ENCODE measurements at places on chromosomes 2 and 18.

- no peak for DNase-seq
These were observed 331.6 kb downstream of the CLIP4 start for GRCh38 chr2:29446847-29447246.

- DNase-seq, result no peak
These were observed 25.5 kb downstream of the PPP3R1 start for GRCh38 chr2:68226794-68227193.

DNA sequence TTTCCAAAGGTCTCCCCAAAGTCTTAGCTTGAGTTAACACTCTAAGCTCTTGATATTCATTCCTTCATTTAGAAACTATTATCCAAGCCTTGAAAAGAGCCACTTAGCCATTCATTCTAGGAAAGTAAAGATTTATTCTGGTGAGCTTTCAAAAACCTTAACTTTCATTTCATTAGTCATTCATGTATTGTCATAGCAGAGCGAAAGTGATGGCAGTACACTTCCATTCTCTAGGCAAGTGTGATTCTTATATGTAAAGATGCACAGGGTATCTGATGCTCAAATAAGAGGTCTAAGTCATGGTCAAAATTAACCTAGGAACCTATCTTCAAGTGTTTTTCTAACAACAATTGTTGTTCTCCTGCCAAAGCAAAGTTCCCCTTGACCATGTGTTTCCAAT lies 553.0 kb upstream of the FANCL start:
- no peak for DNase-seq

GRCh38 chr2:139495851-139496250 lies 715.7 kb upstream of the NXPH2 start:
- no peak for DNase-seq

DNA sequence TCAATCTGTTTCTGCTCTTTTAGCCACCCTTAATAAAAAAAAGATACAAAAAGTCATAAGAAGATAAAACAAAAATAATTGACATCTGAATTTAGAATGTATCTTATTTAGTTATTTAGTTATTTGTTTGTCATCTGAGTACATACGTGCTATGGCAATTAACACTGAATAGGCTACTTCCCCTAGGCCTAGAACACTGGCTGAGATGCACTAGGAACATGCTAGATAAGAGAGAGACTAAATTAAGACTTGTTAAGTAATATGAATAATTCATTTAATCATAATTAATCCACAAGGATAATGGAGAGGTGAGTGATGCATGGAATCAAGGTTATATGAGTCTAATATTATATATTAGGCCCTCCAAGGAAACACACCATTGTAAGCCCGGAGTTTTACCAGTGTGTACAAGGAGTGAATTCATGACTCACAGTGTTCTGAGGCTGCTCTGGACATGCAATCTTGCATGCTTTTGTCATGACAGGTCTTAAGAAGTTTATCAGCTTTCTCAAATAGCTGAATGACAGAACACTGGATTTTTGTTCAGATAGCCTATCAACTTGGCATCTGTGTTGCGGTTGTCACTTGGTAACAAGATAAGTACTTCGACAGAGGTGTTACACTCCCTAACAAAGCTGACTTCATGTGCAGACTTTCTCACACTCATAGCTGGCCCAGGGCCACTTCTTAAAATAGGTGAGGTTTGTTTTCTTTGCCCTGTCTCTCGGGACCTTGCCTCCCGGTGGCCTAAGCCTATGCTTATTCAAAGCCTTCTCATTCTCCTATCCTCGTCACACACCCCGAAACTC lies 5.0 kb upstream of the SERPINB2 start:
- DNase-seq, result no peak

GRCh38 chr18:37963837-37964236 lies 398.2 kb upstream of the CELF4 start:
- DNase-seq, result no peak

DNA sequence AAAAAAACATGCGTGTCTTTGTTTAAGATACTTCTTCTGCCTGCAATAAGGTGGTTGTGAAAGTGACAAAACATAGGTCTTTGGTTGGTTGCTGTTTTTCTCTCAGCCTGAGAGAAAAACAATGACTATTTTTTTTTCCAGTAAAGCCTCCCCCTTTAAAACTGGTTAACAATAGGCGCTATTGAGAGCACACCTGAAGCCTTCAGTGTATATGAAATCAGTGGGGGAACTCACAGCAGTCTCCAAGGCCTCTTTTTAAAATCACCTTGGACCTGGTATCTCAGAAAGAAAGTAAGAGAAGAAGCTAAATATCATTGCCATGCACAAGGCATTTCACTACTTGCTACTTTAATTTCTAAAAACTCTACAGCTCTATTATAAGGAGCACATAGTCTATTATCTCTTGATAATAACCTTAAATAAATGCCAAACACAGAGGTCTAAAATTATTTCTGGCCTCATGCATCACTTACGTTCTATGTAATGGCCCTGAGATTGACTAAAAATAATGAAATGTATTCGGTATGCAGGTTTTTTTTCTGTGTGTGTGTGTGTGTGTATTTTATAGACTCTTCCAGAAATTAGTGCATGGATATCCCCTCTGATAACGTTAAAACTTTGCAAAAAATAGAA lies 544.4 kb downstream of the TDRD15 start:
- DNase-seq, result no peak

DNA sequence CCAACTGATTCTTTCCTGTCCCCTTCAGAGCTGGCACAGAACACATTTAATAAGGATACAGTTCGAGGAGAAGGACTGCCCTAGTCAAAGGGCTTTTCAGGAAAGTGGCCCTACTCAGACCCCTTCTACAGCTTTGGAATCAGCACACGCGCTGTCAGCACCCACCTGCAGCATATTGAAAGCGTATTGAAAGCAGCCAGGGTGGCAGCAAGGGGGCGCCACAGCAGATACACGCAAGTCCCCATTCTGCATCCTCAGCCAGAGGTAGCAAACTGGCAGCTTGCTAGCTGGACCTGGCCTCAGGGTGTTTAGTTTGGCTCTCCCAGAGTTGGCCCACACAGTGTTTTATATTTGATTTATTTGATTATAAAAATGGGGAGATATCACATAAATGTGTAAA lies 101.0 kb upstream of the NT5C1B start:
- peak; percentile 8 for DNase-seq

GRCh38 chr18:70659036-70659925 lies 370.4 kb downstream of the SOCS6 start:
- DNase-seq, result peak; percentile 74

GRCh38 chr2:96359866-96360265 lies 24.3 kb downstream of the NCAPH start:
- DNase-seq, result no peak

GRCh38 chr2:71453404-71454220 lies at the start of gene DYSF:
Gene DYSF, plus strand, starts transcription at chr2:71453561.
- DNase-seq, result peak; percentile 20

DNA sequence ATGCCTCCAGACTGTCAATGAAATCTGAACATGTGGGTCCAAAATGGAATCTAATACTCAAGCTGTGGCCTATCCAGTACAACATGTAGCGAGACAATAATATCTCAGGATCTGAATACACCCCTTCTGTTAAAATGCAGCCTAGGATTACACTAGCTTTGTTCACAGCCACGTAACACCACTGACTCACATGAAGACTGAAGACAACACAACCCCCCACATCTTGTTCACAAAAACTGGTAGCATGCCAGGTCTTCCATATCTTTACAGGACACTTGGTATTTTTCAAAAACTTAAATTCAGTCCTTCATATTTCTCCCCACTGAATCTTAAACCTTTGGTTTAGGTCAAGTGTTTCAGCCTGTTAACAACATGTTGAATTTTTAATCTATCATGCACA lies 84.2 kb downstream of the SLC8A1 start:
- DNase-seq, result no peak

DNA sequence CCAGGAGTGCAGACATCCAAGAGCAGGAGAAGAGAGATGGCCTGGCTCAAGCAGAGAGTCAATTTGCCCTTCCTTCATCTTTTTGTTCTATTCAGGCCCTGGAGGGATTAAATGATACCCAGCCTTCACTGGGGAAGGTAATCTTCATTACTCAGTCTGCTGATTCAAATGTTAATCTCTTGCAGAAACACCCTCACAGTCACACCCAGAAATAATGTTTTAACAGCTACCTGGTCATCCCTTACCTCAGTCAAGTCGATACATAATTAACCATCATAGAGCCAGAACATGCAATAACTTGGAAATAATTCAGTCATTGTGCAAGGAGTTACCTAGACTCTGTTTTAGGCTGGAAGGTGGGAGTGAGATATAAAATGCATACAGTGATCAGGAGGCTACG lies 163.7 kb upstream of the TNP1 start:
- DNase-seq, result no peak

DNA sequence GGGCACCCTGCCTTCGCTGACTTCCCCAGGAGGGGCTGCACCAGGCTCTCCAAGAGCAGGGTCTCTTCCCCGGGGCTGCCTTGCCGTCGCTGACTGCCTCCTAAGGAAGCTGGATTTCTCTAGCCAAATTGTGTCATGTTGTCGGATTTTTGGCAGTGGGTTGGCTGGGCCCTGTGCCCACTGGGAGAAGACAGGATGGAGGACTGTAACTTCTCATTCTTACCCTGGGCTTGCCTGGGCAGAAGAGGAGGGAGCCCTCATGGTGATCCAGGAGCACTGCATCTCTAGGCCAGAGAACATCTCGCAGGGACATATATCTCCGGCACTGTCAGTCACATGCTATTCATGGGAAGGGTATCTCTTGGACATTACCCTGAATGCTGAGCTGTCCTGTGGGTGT lies 6.3 kb downstream of the MYO7B start:
- no peak for DNase-seq

- no peak for DNase-seq
These were observed 26.5 kb upstream of the TWIST2 start for GRCh38 chr2:238821391-238821790.

DNA sequence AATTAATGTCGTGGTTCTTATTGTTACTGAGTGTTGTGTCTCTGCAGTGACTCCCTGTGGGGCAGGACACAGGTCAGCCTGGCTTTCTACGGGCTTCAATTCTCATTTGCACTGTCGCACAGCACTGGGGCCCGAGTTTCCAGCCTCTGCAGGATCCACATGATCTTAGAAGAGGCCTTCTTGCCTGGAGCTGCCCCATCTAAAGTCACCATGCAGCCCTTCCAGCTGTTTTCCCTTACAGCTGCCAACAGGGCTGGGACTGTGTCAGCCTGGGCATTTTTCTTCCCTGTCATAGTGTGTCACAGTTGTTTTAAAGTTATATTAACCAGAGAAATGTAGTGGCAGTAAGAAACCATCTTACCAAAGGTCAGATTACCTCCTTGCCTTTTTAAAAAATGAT lies 27.0 kb downstream of the FHL2 start:
- DNase-seq, result no peak

DNA sequence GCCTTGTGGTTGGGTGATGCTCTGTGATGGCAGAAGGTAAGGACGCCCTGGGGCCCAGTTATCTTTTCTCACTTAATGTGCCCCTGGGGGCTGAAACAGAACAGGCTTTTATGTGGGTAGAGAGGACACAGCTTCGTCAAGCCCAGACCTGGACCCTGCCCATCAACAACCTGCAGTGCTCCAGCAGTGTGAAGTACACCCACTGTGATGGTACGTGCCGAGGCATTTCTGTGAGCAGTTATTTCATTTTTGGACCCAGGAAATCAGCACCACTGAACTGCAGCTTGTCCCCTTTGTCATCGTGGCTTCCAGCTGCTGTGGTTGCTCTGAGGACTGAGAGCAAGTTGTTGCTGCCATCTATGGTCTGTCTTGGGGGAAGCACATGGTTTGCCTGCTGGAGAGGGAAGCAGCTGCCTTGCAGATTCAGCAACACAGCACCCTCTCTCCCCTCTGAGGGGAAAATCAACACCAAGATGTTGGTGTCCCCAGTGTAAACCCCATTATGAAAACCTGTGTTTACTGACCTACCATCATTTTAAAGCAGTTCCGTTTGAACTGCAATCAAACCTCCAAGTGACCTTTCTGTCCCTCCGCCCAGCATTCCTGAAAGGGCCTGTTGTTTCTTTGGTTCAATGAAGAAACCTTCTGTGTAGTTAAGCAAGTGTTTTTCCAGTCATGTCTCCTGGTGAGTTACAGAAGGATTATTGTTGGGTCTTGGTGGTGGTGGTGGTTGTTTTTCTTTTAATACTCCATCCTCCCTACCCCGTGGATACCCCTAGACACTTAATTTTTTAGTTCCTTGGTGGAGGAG lies 158.2 kb downstream of the MGAT5 start:
- DNase-seq, result peak; percentile 82

- no peak for DNase-seq
These were observed 202.5 kb downstream of the CTNNA2 start for GRCh38 chr2:79715338-79715737.

- no peak for DNase-seq
These were observed 122.7 kb upstream of the RIOK3 start for GRCh38 chr18:23330423-23330822.

- DNase-seq, result peak; percentile 66
These were observed 73.3 kb upstream of the KLF7 start for GRCh38 chr2:207238831-207239701.

GRCh38 chr2:240974771-240975572 lies 23.4 kb upstream of the SNED1 start:
- DNase-seq, result no peak

DNA sequence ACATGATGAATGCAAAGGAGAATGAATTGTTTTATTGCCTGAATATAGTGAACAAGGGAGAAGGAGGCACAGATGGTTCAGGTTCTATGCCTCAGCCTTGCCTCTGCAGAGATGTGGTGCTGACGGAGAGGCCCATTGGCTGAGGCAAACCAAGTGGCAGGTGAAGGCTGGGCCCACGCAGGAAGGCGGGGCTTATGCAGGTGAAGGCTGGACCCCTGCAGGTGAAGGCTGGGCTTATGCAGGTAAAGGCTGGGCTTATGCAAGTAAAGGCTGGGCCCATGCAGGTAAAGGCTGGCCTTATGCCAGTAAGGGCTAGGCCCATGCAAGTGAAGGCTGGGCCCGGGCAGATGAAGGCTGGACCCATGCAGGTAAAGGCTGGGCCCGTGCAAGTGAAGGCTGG lies 414.7 kb downstream of the LRATD1 start:
- no peak for DNase-seq

GRCh38 chr2:71609958-71610357 lies 156.6 kb downstream of the DYSF start:
- no peak for DNase-seq
